Cardiac septum (tissue), 1 donor: ENCODE measurements at places on chromosomes 2 and 18. TPM values are rescaled to one million over a fixed set of nuclear protein-coding genes. Genes with fewer than 3 reads are reported as not detected.

The COL4A3 gene
- 1.6 TPM for total RNA-seq

The KCNG2 gene
- total RNA-seq: 0.32 TPM

The CNDP1 gene
- total RNA-seq: not detected

The MGAT4A gene
- total RNA-seq: 16.3 TPM

The XIRP2 gene
- 537 TPM for total RNA-seq

The CRYGB gene
- not detected for total RNA-seq

The RALBP1 gene
- 51.0 TPM for total RNA-seq

The BOLL gene
- total RNA-seq: not detected

The APOB gene
- total RNA-seq: 3.4 TPM

The IAH1 gene
- total RNA-seq: 92.0 TPM

The ZNF396 gene
- total RNA-seq: 1.0 TPM

The IL36RN gene
- not detected for total RNA-seq

The DSEL gene
- 3.4 TPM for total RNA-seq

The NCKAP5 gene
- 10.6 TPM for total RNA-seq

The ANKRD30BL gene
- total RNA-seq: not detected

The SP140L gene
- total RNA-seq: 4.0 TPM

The IKZF2 gene
- total RNA-seq: 5.6 TPM

The TWIST2 gene
- total RNA-seq: 0.83 TPM

The PMAIP1 gene
- 0.35 TPM for total RNA-seq

The TMX3 gene
- 33.2 TPM for total RNA-seq

The ROCK2 gene
- total RNA-seq: 48.6 TPM

The TMEM247 gene
- total RNA-seq: not detected

The EFHD1 gene
- 20.1 TPM for total RNA-seq

The STPG4 gene
- total RNA-seq: not detected

The AQP12B gene
- not detected for total RNA-seq

The EEF1B2 gene
- 223 TPM for total RNA-seq

The LIMS1 gene
- 121 TPM for total RNA-seq

The ABCB11 gene
- 0.03 TPM for total RNA-seq

The STARD6 gene
- not detected for total RNA-seq

The TXNDC9 gene
- total RNA-seq: 24.8 TPM

The LRRC30 gene
- total RNA-seq: not detected

The TUBB6 gene
- total RNA-seq: 155 TPM

The PSMA8 gene
- not detected for total RNA-seq

The RAX gene
- total RNA-seq: not detected

The SLC35F6 gene
- 18.6 TPM for total RNA-seq

The ALLC gene
- not detected for total RNA-seq

The ASTL gene
- not detected for total RNA-seq

The MC4R gene
- total RNA-seq: not detected

The MYCN gene
- total RNA-seq: 0.43 TPM

The UGT1A4 gene
- total RNA-seq: not detected

The DNER gene
- 1.00 TPM for total RNA-seq

The EVX2 gene
- total RNA-seq: not detected

The C1GALT1C1L gene
- 0.48 TPM for total RNA-seq

The MAL gene
- 8.3 TPM for total RNA-seq

The NR4A2 gene
- 1.1 TPM for total RNA-seq

The SLC14A1 gene
- total RNA-seq: 12.4 TPM

The CHRNG gene
- total RNA-seq: not detected

The ATF2 gene
- 27.4 TPM for total RNA-seq

The NHEJ1 gene
- 6.7 TPM for total RNA-seq
